Hematopoietic multipotent progenitor cell treated with erythropoietin and hydrocortisone succinate and interleukin-3 and kit ligand, for 15 days (in vitro differentiated cells): ENCODE measurements at places on chromosomes 12 and 14.
A peak's percentile ranks its signal among the peaks of the same experiment; 100 is the strongest.

DNA sequence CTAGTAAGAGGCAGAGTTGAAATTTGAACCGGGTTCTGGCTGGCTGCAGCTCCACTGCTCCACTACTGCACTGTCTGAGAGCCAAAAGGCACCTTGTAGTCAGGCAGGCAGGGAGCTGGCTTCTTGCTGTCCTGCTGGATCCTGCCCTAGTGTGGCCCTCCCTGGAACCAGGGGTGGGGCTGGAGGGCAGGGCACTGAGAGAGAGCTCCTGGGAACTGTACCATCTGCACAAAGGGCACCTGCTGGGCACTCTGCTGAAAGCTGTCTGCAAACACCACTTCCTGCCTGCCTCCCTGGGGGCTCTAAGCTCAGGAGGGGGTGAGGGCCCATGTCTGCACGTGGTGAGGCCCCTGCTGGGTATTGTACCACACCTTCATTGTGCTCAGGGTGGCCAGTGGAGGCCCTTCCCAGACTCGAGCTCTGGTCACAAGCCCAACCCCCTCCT is 19.0 kb upstream of the TCL1B start:
- DNase-seq: no peak

DNA sequence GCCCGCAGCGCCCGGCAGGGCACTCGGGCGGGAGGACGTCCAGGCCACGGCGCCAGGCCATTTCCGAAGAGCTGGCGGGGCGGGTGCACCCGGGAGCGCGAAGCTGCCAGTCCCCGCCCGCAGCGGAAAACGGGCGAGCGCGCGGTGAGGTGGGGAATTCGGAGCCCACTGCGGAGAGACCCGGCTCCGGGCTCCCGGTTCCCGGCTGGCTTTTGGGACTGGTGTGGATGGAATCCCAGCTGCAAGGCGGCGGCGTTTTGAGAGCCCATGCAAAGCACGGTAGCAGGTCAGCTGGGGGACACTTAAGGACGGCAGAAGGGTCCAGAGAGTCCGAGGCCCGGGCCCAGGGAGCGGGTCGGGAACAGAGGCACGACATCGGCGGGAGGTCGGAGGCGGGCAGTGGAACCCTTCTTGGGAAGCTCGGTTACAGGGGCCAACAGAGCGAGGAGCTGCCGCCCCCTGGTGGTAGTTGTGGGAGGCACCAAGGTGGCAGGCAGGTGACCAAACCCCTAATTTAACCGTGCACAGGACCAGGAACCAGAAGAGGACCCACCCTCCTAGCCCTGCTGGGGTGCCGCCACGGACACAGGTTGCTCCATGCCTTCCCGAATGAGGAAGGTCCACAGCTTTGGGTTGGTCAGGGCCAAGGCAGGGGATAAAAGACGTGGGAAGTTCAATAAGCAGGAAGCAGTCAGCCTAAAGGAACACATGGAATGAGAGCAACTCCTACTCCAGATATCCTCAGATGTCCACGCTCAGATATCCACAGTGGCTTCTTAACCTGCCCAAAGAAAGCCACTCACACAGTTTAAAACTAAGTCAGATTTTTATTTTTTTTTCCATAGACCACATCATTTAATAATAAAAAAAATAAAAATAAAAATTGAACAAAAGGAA is 685 bp upstream of the CDH24 start:
- peak; percentile 86 for DNase-seq

DNA sequence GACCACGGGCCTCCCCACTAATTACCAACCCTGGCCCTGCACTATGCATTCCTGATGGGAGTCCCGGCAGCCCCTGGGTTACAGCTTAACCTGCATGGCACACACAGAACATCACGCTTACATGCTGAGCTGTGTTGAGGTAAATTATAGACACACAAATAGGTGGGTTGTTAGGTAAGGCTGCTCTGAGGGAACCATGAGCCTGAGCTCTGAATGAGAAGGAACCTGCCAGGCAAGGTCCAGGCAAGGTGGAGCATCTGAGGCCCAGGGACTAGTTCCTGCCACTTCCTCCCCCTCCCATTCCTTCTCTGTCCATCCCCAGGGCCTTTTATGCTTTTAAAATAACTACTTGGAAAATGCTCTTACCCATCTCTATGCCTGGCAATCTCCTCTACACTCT is 82.7 kb upstream of the ESRRB start:
- DNase-seq: no peak

DNA sequence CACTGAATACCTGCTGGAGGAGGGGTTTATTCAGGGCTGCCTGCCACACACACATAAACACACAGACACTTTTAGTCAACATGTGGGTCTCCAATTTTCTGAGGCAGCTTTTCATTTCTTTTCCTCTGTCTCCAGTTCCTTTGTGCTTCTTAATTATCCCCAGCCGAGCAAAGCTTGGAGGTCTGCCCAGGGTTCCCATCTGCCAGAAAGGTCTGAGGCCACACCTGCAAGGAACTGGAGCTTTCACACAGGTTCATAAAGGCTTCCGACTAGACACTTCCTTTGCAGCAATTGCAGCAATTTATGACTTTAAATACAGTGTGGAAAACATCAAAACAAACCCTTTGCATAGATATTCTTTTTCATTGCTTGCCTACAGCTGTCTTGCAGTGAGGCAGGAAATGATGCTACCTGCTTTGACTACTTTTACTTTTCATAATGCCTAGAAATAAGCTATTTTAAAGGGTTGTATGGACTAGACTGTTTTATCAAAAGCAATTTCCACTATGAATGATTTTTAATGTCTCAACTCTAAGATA is 1318.9 kb downstream of the AACS start:
- no peak for DNase-seq

DNA sequence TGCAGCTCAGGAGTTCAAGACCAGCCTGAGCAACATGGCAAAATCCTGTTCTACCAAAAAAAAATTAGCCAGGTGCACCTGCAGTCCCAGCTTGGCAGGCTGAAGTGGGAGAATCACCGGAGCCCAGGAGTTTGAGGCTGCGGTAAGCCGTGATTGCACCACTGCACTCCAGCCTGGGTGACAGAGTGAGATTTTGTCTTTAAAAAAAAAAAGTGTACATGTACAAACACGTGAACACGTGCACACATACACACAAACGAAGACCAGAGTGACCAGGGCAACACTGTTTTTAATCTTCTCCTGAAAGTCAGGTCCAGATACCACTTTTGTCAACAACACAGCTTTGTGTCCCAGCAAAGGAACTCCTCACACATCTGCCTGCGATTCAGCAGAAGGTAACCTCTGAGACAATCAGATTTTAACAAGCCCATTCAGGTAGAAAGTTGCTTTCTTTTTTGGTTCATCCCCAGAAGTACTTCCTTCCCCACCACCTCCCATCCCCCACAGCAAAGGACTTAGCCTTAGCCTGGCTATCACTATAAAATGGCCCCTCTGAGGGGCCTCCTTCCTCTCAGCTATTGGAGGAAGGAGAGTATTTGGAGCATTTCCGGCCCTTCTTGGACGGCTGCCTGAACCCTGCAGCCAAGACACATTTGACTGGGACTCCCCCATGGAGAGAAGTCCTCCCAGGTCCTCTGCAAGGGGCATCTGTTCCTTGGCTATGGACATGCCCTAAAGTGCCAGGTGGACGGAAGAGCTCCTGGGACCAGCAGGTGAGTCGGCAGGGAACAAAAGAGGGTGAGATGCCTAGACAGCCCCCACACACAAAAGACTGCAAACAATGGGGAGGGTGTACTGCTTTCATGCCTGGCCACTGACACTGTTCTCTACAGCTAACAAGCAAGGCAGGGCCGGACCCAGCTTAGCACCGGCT is 9.8 kb downstream of the CTDSP2 start:
- DNase-seq: no peak

- DNase-seq: no peak
These were observed 1134.6 kb downstream of the BCL11B start for GRCh38 chr14:98137131-98138025.

DNA sequence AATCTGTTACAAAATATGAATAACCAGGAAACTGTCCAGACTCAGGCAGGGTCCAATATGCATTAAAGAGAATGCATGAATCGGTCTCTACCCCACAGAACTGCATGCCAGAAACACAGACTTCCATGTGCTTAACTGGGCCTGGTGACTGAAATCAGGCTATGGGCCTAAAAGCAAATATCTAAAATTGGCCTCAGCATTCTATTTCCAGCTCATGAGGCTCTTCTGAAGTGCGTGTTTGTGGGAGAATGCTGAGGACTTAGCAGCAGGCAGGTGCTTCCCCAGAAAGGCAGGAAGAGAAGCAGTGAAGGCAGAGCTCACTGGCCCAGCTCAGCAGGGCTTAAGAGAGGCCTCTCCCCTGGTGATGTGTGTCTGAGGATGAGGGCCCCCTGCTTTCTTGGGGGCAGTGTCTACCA is 48.5 kb downstream of the ADGRD1 start:
- no peak for DNase-seq

DNA sequence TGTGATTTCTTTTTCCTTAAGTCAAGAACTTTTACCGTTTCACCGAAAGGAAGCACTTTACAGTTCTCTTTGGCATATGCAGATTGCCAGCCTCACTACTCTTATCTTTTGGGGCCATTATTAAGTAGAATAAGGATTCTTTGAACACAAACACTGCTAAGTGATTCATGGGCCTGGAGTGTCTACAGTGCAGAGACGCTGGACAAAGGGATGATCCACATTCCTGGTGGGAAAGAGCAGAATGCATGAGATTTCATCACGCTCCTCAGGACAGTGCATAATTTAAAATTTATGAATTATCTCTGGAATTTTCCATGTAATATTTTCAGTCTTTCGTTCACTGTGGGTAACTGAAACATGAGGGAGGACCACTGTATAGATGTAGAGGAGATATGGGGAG is 90.2 kb downstream of the TTLL5 start:
- no peak for DNase-seq

GRCh38 chr12:11769723-11770514 is 120.4 kb downstream of the ETV6 start:
- DNase-seq: no peak

DNA sequence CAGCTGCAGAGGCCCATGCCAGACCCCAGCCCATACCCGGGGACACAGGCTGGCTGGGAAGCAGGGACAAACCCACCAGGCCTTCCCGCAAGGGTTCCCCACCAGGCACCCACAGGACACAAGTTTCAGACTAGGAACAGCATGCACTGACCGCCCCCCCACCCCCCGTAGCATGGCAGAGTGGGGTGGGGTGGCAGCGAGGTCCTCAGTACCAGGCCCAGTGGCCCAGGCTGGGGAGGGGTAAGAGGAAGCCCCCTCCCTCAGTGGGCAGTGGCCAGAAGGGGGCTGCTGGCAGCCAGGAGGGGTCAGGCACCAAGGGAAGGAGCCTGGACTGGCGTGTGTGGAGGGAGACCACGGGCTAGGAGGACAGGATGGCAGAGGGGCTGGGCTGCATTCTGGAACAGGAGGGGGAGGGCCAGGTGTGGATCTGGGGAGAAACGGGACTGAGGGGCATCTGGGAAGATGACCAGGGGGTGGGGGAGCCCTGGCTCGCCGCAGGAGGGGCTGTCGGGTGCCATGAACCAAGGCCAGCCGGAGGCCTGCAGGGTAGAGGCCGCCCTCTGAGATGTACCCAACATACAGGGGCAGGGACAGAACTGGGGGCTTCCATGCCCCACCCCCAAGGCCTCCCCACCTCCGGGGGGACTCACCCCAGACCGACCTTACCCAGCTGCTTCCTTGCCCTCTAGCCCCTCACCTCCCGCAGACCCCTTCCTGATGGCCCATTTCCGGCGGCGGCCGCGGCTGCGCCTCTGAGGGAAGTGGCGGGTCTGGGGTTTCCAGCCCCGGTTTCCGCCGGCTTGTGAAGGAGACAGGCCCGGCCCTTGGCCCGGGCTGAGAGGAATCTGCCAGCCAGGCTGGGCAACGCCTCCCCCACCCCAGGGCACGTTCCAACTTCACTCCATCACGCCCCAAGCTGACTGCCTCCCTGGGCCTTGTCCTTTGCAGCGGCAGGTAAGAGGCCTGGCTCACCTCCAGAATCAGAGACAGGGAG is 5.6 kb upstream of the JAG2 start:
- no peak for DNase-seq

- no peak for DNase-seq
These were observed 26.1 kb upstream of the PPP2R5C start for GRCh38 chr14:101735453-101735852.

- no peak for DNase-seq
These were observed 768.1 kb upstream of the TBX3 start for GRCh38 chr12:115451780-115452736.

- no peak for DNase-seq
These were observed 4.0 kb upstream of the CPNE6 start for GRCh38 chr14:24067133-24068082.

DNA sequence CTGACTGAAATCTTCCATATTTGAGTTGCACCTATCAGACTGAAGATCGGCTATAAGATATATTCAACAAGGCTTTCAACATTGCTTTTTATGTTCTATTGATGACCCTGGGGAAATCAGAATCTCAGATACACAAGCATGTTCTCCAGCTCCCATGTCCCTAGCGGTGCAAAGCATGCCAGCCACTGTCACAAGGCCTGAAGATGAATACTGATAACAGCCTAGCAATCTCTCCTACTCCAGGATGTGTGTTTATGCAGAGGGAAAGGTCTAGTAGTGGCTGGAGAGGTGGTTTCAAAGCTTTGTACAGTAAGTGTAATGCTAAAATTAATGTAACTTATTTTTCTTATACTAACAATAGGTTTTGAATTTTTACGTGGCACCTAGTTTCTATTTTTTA is 64.6 kb downstream of the SOX5 start:
- no peak for DNase-seq

DNA sequence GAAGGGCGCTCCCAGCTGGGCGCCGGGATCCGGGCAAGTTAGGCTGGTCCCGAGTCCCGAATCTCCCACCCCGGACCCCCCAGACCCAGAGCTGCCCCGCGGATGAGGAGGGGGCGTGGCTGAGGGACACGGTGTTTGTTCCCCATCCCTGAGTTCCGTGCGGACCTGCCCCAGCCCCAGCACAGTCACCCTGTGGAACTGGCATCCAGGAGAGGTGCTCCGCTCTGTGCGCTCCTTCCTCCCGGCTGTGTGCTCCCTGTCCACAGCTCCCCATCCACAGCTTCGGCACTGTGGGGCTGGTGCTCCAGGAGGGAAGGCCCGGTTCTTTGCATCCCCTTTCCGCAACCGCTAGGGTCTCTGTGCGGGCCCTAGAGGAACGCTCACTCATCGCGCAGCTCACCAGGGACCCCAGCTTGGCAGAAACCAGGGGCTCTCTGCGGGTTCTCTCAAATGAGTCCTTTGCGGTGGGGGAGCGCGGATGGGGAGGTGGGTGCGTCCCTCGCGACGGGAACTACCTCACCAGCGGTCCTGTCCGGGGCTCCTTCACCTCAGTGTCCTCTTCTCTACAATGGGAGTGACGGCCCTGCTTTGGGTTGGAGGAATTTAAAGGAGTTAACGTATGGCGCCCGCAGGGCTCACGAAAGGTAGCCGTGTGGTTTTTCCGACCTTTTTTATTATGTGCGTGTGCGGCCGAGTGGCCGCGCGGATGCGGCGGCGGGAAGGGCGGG is 845 bp downstream of the TMEM132C start:
- no peak for DNase-seq

GRCh38 chr12:122029620-122030423 is 8.1 kb downstream of the BCL7A start:
- DNase-seq: no peak

DNA sequence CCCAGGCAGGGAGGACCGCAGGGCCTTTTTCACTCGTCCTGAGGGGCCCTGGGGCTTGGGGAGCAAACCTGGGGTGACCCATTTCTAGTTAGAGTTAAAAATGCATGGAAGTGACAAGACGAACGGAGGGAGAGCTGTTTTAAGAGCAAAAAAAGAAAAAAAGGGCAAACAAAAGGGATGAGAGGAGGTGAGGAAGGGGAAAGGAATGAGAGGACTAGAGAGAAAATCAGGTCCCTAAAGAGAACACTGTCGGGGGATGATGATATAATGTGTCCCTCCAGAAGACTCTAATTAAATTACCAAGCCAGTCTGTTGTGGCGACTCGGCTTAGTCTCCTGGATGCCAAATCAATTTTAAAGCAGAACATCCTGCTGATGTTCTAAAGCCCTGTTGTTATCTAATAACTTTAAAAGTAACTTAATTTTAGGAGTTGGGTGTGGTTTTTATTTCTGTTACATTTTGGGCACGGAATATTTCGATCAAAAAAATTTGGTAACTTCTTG is 1.1 kb downstream of the ANO6 start:
- DNase-seq: no peak
